ENCODE measurements at places on chromosomes 7 and 10.

DNA sequence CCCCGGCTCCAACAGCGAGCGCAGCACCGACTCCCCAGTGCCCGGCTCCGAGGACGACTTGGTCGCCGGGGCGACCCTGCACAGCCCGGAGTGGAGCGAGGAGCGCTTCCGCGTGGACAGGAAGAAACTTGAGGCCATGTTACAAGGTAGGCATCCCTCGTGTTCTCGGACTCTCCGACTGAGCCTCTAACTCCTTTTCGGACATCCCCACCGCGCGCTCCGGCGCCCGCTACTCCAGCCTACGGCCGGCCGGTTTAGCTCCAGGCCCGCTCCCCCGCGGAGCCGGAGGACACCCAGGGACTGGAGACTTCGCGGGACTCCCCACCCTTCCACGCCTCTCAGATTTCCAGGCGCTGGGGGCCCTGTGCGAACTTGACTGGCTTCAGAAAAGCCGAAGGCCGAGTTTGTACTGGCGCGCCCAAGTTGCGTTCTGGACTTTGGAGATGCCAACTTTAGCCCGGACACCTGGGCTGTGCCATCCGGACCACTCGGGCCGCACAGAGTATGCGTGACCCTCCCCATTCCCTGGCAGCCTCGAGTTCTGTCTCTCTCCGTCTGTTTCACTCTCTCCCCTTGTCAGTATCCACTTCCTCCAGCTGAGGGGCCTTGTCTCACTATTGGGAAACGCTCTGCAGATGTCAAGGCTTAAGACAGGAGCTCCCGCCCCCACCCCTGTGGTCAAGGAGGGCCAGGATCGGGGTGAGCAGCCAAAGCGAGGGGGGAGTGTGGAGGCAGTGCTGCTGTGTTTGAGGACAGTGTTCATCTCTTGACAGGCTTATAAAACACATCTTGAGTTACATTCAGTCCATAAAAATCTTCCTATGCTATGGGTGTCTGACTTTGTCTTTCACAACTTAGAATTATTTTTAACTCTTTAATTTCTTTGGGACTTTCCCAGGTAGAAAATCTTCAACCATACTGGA, 777 bp downstream of the BICC1 start:
- DNase-seq: peak; percentile 16

- DNase-seq: no peak
Measured at GRCh38 chr10:48501787-48502771, 102.8 kb downstream of the ARHGAP22 start.

DNA sequence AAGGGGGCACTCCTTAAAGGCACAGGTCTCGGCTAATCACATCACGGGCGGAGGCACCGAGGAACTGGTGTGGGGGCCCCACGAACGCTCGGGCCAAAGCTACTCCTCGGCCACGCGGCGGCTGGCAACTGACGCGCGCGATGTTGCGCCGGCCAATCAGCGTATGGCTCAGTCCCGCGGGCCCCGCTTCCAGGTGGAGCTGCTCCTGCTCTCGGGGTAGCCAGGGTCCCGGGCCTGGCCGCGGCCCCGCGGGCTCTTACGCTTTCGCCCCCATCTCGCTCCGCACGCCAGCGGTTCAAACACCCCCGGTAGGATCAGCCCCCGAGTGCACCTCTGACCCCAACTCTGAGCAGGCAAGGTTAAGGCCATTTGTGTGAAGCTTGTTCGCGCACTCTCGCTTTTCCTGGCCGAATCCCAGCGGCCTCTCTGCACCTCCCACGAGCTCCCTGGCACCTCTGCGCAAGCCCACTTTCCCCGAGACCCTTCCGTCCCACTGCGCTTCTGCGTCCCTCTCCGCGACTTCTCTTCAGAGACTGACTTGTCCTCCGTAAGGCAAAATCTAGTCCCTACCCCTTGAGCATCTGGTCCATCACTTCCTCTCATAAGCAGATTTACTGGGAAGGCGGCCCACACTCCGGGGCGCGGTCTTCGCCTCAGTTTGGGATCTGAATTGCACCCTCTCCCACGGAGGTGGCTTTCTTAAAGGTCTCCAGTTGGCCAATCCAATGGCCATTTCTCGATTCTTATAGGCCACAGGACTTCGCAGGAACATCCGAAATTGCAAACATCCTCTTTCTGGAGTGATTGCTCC, 200.9 kb upstream of the TBX20 start:
- DNase-seq: no peak

DNA sequence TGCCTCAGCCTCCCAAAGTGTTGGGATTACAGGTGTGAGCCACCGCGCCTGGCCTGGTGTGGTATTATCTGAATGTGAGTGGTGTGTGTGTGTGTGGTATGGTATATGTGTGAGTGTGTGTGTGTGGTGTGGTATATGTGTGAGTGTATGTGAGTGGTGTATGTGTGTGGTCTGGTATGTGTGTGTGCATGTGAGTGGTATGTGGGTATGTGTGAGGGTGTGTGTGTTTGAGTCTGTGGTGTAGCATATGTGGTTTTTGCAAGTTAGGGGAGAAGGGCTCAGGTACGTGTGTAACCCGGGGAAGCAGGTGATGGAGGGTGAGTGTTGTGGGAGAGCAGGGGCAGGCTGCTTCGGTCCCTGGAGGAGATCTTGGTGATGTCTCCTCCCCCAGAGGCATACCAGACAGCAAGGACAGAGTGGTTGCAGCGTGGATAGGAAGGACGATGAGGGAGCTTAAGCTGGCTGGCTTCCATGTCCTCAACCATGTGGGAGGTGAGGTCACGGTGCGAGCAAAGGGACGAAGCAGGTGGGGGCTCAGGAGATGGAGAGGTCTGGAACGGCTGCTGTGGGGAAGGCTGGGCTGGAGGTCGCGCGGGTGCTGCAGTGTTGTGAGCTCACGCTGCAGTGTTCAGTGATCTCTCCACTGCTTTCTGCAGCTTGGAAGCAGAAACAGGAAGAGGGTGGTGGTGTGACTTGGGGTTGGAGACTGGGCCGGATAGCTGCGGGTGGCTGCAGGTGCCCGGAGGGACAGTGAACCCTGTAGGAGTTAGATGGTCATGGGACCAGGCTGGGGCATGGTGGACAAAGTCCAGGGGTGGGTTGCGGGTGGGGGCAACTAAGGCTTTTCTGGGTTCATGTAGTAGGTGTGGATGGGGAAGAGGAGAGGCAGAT, 5.0 kb downstream of the ZYX start:
- peak; percentile 51 for DNase-seq

DNA sequence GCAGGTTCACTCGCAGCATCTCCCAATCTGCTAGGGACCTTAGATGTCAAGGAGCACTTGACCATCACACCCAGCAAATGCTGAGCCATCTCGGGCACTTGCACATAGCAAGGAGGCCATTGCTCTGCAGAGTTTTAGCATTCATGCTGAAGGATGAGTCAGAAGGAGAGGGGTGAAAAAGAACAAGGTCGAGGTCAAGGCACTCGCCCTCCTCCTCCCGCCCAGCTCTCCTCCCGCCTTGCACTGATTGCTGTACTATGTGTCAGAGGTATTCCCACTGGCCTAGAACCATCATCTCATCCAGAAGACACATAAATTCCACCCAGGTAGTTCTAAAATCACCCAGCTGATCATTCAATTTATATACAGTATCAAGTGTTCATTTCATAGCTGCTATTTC, 255.1 kb upstream of the SP4 start:
- no peak for DNase-seq

DNA sequence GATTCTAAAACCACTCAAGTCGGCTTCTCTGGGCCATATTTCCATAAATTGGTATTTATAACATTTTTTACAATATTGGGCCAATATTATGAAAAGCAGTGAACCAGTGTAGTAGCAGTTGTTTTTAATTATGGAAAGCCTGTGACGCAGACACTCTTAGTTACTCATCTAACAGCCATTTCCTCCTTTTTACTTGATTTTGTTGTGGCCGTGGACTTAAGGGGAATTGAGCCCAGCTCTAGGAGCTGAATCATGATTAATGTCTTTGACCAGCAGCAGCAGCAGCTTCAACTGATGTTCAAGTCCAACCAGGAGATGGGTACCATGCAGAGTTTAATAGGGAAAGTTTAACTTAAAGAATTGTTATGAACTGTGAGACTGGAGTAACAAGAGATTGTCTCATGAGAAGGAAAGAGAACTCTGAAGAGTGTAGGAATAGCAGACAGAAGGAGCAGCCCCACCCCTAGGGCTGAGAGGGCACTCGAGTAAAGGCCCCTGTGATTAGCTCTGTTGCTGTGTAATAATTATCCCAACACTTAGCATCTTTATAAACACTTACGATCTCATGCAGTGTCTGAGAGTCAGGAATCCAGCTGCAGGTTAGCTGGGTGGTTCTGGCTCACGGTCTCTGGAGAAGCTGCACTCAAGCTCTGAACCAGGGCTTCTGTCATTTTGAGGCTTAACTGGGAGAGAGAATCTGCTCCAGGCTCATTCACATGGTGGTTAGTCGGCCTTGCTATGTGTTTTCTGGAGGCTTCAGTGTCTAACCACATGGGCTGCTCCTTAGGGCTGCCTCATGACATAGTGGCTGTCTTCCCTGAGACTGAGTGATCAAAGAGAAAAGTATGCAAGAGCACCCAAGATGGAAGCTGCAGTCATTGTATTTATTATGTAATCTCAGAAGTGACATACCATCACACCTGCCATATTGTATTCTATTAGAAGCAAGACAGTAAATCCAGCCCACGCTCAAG, 4.6 kb downstream of the LANCL2 start:
- DNase-seq: no peak

- no peak for DNase-seq
Measured at GRCh38 chr7:41692251-41692650, 10.6 kb downstream of the INHBA start.

DNA sequence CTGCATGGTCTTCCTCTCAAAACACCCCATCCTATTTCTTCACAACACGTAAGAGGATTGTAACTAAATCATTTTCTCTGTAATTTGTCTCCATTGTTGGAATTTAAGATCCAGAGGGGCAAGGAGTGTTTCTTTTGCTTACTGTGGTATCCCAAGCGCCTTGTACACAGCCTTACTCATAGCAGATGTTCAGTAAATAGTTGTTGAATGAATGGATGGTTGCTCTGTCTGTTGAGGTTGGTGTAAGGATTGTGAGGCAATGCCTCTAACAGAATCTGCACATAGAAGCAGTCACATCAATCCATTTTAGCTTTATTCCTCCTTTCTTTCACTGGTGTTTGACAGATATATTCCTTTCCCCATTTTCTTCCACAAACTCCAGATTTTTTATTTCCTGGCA, 90.1 kb downstream of the ZNF365 start:
- no peak for DNase-seq

GRCh38 chr7:152633504-152633903, 42.4 kb downstream of the XRCC2 start:
- no peak for DNase-seq

GRCh38 chr7:112160771-112161150, 45.4 kb downstream of the DOCK4 start:
- DNase-seq: no peak

DNA sequence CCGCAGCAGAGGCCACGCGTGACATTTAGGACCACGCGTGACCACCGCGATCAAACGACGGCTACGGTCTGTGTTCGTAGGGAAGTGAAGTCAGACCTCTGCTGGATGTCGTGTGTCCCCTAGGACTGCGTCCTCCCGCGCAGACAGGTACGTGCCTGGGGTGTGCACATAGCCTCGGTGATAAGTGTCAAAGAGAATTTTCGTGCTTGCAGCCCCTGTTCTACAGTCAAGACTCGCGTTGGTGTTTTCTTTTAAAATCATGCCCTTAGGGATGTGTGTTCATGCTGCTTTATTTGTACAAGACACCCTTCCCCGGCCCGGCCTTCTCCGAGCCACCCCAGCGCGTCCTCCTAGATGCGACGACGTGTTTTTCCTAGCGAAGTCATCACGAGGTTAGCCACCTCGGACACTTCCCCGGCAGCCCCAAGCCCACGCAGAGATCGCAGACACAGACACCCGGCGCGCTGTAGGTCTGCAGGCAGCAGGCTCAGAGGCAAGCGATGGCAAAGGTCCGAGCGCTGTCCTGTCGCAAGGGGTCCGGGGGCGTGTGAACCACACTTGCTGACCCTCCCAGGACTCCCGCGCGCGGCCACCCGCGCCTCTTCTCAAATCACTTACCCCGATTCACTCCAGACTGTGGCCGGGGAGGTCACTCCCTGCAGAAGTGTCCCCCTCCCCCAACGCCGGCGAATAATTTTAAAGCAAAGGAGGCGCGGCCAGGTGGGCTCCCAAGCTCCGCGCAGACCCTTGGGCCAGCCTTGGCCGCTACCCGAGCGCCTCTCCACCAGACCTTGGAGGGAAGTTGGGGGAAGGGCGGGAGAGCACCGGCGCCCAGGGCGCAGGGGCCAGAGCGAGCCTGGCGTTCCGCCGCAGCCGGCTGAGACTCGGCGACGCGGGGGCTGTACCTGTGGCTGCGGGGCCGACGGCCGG, 552 bp downstream of the MKX start:
- no peak for DNase-seq

DNA sequence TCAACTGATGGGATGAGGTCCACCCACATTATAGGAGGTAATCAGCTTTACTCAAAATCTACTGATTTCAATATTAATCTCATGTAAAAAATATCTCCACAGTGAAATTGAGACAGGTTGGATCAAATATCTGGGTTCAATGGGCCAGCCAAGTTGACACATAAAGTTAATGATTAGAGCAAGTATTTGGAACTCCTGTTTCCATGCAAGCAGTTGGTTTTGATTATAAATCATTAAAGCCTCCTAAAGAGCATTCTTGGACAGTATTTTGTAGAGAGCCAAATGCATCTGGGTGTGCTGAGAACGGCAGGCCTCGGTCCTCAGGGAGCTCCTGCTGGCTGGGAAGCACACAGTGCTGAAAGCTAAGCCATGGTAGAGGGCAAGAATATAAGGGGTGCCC, 126.9 kb upstream of the BTBD16 start:
- no peak for DNase-seq

GRCh38 chr7:75533926-75534325, 41.8 kb downstream of the SPDYE5 start:
- DNase-seq: no peak

GRCh38 chr7:142808802-142809583, 38.2 kb downstream of the PRSS2 start:
- peak; percentile 97 for DNase-seq

- no peak for DNase-seq
Measured at GRCh38 chr10:128985036-128985435, 482.0 kb upstream of the MGMT start.

GRCh38 chr10:24255881-24256311, 47.0 kb downstream of the KIAA1217 start:
- no peak for DNase-seq
